ENCODE measurements at places on chromosomes 4 and X.

- DNase-seq = no peak
Observed at GRCh38 chr4:26130841-26131432, 189.9 kb upstream of the RBPJ start.

DNA sequence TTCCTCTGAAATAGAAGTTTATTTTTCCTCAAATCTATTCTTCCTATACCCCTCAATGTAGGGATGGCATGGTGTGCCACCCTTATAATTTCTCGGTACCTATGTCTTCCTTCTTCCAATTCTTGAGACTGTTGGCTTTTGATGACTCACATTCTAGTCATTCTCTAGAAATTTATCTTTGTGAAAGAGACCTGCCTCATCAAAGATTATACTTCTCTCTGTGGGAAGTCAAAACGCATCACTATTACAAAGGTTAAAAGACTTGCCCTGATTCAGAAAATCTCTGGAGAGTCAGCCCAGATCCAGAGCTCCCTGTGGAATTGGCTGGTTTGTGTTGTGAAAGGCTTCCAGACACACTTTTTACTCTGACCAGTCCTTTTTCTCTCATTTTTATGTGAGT, 65.9 kb upstream of the FSTL5 start:
- no peak for DNase-seq

GRCh38 chrX:46325312-46325877, 219.8 kb downstream of the ZNF674 start:
- DNase-seq = no peak

DNA sequence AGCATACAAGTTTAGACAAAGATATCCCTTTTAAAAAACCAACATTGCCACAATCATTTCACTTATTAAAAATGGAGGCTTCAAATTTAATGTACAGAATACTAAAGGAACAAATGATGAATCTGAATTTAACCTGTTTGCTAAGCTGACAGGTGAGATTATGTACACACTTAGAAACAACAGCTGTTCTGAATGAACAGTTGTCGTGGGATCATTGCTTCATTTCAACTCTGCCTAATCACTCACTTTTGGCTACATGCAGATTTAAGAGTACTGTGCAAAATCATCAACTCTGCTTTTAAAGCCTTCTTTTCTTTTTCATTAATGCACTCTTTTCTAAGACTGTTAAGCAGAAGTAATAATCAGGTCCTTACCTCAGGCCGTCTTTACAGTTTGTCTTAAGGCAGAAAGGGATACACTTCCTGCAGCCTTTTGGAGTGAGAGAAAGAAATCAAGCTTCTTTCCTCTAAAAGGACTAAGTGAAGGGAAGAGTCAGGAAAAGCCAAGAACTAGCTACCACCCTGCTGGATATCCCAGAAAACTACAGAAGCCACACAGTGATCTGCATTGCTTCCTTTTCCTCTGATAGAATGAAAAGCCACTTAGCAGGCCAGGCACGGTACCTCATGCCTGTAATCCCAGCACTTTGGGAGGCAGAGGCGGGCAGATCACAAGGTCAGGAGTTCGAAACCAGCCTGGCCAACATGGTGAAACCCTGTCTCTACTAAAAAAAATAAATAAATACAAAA, 54.7 kb upstream of the NPNT start:
- DNase-seq = no peak

DNA sequence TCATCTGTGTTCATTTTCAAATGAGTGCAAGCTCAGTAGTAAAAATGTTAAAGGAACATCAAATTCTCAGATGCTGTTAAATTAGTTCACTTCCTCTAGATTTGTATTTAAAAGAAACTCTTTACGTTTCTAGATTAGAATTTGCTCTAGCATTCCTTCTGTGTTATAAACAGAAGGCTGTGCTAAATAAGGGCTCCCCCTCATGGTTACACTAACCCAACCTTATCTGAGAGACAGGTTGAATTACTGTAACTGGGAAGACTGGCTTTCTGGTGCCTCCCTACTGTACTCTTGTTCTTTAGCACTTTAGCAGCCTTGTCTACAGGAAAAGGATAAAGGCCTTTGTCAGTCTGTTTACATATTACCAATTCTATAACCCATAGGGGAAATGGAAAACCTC, 56.8 kb downstream of the RXFP1 start:
- DNase-seq = no peak

DNA sequence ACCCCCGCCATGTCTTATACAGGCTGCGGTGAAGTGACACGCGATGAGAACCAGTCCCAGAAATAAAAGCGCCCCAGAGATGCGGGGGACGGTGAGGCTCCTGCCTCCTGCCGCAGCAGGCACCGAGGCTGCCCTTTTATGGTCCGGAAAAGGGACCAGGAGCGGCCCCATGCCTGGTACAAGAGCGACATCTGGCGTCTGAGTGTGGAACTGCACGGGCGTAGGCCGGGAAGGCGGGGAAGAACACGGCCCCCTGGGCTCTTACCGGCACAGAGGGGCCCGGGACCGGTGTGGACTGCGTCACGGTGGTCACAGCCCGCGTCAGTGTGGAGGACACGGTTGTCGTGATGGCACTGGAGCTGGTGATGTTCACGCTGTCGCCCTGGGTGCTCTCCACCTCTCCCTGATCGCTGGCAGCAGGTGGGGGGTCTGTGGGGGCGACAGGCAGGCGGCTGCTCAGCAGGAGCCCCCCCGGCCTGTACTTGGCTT, 8.9 kb upstream of the RENBP start:
- DNase-seq = no peak

GRCh38 chr4:86118711-86119110, 241.1 kb downstream of the MAPK10 start:
- no peak for DNase-seq

- DNase-seq = no peak
Observed at GRCh38 chr4:71074452-71075299, 81.2 kb downstream of the DCK start.

GRCh38 chr4:113844369-113844768, 82.8 kb upstream of the CAMK2D start:
- no peak for DNase-seq

DNA sequence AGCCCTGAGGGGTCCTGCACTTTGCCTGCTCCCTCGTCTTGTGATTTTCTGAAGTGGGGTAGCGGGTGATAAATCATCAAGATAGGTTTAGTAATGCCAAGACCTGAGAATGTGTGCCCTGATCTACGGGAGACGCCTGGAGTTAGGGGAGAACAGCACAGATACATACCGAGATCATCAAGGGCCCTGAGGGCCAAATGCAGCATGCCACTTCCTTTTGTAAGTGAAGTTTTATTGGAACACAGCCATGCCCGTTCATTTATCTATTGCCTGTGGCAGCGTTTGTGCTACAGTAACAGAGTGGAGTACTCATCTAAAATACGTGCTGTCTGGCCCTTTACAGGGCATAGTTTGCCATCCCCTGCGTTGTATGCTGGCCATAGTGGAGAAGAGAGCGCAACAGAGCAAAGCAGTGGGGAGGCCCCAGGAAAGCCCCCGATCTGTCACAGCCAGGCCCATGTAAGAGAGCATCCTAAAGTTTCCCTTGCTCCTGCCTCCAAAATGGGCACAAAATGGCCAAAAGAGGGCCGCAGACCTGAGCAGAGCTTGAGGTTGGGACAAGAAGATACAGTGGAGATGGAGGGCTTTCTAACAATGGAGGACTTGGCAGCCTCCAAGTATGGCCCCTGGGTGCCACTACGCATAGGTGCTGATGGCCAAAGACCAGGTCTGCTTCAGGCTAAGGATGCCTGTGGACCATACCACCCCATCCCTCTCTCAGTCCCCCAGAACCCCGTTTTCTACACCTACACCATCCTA, 167.0 kb downstream of the SMIM20 start:
- no peak for DNase-seq

DNA sequence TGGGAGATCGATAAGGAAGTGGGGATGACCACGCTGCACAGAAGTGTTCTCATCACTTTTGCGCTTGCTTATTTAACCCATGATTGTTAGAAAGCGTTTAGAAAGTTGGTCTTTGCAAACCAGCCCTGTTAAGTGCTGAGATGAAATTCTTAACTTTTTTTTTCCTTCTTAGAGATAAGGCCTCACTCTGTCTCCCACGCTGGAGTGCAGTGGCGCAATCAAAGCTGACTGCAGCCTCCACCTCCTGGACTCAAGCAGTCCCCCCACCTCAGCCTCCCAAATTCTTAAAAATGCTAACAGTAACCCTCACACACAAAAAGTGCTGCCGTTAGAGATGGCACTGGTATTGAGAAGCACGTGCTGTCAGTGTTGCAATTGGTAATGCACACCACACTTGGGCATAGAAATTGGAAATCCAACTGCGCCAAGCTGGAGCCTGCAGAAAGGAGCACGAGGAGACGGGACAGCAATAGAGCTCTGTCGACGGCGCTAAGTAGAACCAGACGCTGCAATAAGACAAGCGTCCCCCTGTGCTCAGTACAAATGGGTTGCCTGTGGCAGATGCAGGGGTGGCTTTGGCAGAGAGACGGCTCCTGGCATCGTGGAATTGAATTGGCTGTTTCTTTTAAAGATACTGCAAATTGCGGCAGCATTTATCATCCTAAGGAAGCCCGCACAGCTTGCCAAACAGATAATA, 113.4 kb downstream of the TBL1X start:
- DNase-seq = no peak

DNA sequence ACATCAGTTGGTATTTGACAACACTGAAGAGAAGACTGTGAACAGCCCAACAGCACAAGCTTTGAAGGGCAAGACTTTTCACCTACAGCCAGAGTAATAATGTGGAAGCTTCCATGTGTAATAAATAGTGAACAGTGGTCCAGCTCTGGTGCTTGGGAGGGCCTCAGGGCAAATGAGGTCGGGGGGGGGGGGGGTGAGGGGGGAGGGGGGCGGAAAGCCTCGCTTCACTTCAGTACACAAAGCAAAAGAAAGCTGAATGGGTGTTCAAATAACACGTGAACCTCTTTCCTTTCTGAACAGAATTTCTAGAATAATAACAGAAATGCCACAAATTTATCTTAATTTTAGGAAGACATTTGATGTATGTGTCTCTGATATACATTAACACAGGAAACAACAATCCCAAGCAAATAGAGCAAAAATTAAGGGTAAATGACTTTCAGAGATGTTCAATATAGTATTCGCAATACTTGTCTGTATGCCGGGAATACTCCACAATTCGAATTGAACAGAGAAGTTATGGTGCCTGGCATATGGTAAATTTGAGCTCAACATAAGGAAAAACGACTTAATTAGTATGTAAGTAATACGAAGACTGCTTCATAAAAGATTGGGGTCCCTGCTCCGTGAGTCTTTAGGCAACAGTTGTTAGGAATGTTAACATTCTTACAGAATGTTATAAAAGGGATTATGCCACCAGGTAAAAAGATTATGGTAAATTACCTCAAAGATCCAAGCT, 92.6 kb downstream of the FRYL start:
- peak; percentile 71 for DNase-seq

GRCh38 chr4:107603430-107603829, 116.6 kb downstream of the PAPSS1 start:
- no peak for DNase-seq

DNA sequence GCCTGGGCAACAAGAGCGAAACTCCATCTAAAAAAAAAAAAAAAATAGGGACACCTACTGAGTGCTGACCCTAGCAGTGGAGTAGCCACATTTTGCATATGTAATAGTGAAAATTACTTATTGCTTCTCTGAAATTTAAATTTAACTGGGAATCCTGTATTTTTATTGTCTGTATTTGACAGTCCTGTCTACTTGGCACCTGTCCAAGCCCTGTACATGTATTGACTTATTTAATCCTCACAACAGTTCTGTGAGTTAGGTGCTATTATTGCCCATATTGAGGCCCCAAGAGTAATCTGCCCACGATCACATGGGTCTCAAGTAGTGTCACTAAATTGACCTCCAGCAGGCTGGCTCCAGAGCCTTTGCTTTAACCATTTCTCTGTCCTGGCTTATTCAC, 81.6 kb downstream of the WDR19 start:
- no peak for DNase-seq

GRCh38 chrX:154785716-154786115, 19.6 kb downstream of the MPP1 start:
- DNase-seq = no peak

DNA sequence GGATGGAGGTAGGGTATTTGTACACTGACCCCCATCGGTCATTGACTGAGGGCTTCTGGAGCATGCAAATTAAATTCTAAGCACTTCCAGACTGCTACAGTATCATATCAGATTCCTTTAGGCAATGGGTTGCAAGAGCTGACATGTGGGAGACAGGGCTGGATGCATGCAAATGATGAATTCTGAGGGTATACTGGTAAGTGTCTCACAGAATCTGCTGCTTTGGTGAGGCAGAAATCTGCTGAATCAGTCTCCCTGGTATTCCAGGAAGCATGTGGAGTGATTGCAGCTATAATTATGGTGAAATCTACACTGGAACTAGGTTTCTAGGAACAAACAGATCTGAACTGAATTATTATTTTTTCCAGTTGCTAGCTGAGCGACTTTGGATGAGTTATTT, 684.9 kb upstream of the MAGEB2 start:
- no peak for DNase-seq

GRCh38 chr4:128916832-128917231, 107.3 kb downstream of the JADE1 start:
- DNase-seq = no peak

- no peak for DNase-seq
Observed at GRCh38 chr4:123421227-123421936, 24.8 kb downstream of the SPRY1 start.

All from NCI-H524 treated with DMSO at 0.1 percent for 48 hours (cell line).